Fibroblast of upper back skin (primary cell): ENCODE measurements at places on chromosomes 16 and 17.
A peak's percentile ranks its signal among the peaks of the same experiment; 100 is the strongest.

- DNase-seq = peak; percentile 52
Observed at GRCh38 chr16:51666821-51667220, 515.8 kb upstream of the SALL1 start.

- DNase-seq = peak; percentile 78
Observed at GRCh38 chr17:32483451-32484019, 3.3 kb upstream of the CDK5R1 start.

- DNase-seq = no peak
Observed at GRCh38 chr16:84302111-84302954, 7.7 kb downstream of the WFDC1 start.

GRCh38 chr16:11391576-11391975 is 46.3 kb downstream of the RMI2 start:
- DNase-seq = no peak

- no peak for DNase-seq
Observed at GRCh38 chr17:77416105-77416713, 275.4 kb downstream of the SEC14L1 start.

- DNase-seq = no peak
Observed at GRCh38 chr17:33803199-33803685, 451.8 kb upstream of the CCL2 start.

DNA sequence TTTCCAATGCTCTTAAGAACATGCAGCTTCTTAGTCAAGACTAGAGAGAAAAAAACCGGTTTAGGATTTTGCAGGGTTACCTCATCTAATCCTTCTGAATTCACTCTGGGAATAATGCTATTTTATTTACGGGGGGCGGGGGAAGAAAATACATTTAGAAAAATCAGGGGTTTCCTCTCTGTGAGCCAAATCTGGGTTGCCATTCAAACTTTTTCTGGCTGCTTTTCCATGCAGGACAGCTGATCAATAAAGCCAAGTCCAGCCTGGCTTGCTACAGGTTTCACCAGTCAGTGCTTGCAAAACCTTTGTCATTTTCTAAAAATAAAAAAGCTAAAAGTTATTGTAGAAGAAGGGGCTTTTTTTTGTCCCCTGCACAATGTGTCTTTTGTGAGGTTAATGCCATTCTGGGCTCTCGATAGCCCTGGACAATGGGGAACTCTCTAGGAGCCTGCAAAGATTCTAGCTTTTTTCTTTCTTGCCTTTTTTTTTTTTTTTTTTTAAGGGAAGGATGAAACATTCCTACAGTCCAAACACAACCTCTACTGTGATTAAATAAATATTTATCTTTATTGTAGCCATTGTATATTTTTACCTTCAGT is 13.1 kb upstream of the ZFHX3 start:
- no peak for DNase-seq

GRCh38 chr16:19899605-19899955 is 14.9 kb upstream of the GPRC5B start:
- DNase-seq = no peak

DNA sequence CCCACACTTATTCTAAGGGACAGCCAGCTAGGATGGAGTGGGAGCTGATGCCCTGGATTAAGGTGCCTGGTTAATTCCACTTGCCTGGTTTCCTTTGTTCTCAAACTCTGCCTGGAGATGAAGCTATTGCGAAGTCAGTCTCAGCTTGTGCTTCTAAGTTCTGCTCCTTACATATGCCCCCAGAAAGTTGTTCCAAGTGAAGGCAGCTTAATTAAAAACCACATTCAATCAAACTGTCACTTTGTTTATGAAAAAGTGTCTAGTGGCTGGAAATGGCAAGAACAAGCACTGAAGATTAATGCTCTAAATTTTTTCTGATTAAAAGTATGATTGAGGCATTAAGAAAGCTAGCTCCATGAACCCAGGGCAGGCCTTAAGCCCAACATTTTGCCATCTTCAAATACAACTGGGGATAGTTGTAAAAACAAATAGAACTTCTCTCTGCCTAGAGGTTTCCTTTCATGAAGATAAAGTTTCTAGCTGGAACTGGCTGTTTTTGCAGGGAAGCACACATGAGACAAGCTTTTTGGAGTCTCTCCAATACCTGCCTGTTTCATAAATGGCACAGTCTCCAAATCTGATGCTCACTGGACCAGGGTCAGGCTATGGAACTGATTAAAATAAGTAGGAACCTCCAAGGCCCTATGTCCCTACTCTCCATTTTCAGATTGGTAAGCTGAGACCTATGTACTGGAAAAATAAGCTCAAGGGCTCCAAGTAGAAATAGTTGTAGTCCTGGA is 100.9 kb downstream of the GRIN2A start:
- peak; percentile 21 for DNase-seq

- DNase-seq = no peak
Observed at GRCh38 chr16:86625821-86626220, 47.5 kb downstream of the FOXL1 start.

DNA sequence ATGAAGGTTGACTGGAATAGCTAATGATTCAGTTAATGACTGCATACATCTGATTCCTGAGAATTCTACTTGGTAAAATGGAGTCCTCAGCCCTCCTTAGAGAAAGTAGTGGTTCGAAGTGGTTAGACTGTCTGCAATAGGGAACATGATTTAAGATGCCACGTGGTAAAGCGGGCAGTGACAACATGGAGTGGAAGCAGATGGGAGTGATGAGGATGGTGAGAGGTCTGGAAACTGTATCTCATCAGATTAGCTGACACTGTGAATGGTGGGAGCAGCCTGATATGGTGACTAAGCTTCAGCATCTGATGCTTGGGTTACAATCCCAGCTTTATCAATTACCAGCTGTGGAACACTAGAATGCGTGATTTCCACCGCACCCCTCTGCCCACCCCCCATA is 8.4 kb downstream of the CDH11 start:
- no peak for DNase-seq

DNA sequence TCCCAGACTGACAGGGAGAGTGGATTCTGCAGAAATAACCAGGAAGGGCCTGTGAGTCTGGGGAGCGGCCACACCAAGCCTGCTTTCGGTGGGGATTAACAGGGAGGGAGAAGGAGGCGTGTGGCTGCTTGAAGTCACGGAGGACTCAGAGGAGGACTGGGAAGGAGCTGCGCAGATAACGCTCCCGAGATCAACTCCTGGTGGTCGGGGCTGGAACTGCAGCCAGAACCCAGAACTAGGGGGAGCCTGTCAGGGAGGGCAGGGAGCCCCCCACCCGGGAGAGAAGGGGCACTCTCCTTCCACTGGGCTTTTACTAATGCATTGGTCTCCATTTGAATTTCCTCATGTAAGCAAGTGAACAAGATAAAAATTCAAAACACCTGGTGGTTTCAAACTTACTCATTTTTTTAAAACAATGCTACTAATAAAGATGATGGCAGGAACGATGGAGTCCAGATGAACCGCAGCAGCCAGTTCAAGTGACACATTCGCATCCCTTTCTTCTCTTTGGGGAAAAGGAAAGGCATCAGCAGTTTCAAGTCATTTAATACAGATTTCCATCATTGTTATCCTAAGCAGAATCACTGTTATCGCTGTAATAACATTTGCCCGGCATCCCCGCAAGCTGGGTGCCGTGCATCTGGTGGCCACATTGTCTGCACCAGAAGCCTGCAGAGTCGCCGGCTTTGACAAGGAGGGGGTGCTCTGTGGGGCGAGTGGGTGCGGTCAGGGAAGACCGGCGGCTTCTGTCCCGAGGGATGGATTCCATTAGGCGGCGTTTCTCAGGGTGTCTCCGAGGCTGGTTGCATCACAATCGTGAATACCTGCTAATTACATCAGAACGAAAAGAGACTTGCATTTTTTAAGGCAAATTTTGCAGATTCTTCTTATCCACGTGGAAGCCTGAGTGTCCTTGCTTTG is 183.0 kb downstream of the FOXL1 start:
- peak; percentile 80 for DNase-seq

- DNase-seq = no peak
Observed at GRCh38 chr17:39018267-39019134, 51.3 kb upstream of the FBXO47 start.

DNA sequence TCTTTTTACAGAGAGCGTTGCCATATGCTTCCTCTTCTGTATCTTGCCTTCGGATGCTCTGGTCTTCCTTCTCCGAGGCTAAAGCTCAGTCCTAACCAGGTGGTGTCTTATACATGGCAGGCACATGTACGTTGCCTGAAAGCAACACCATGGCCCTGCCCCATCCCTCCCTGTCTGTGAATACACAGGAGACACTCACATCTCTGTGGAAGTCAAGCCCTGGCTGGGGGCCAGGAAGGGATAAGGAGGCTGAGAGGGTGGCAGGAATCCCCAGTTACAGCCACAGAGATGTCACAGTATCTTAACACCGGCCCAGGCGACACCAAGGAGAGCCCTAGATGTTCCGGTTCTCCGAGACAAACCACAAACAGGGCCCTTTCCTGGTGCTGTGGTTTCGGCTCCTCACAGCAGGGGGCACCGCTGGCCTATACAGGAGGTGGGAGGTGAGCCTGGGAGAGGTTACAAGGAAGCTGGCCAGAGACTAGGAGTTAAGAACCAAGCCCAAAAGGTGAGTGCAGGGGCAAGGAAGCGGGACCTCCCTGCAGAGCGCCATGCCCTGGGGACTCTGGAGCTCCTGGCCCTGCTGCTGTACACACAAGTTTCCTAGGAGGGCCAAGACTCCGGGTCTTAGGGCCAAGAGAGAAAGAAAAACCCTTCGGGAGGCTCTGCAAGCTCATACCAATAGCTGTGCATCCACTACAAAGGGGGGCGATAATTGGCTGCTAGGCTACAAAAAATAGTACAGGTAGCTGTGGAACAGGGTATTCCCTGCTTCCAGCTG is 41.7 kb downstream of the SRL start:
- DNase-seq = peak; percentile 62

- no peak for DNase-seq
Observed at GRCh38 chr16:70160821-70161220, 12.8 kb upstream of the CLEC18C start.

GRCh38 chr17:2423271-2423670 is 22.4 kb upstream of the MNT start:
- DNase-seq = no peak

GRCh38 chr17:10251212-10251948 is 53.0 kb upstream of the GAS7 start:
- DNase-seq = no peak

DNA sequence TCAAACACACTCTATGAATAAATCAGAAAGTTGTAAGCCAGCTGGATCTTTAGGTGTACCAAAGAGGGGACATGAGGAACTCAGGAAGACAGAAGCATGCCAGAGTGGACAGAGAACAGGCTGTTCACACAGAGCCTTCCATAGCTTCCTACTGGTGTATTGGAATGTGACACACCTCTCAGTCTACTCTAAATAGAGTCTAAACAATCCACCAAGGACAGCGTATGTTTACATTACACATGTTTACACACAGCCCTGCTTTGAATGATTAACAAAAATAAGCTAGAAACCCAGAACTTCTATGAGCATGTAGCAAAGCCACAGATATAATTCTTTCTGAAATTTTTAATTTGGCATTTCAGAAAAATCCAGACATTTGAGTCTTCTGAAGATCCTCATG is 1279.0 kb upstream of the CDH8 start:
- DNase-seq = no peak

- peak; percentile 33 for DNase-seq
Observed at GRCh38 chr16:4477966-4478365, 1.8 kb downstream of the HMOX2 start.

- DNase-seq = no peak
Observed at GRCh38 chr17:16197276-16197675, 18.1 kb downstream of the NCOR1 start.

DNA sequence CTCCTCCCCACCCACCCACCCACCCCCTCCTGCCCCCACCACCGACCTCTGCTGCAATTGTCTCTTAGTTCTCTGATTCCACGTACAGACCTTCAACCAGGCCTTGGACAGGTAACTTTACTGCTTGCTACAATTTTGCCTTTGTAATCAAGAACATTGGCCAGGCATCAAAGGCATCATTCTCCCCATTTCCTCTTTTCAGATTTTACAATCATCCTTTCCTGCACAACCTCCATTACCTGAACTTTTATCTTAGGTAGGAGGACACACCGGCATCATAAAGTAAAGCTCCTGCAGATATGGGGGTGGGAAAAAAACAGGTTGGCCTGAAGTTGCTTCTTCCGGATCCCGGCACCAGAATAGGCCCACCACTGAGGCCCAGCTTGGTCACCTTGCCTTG is 25.7 kb upstream of the SUPT4H1 start:
- DNase-seq = no peak

DNA sequence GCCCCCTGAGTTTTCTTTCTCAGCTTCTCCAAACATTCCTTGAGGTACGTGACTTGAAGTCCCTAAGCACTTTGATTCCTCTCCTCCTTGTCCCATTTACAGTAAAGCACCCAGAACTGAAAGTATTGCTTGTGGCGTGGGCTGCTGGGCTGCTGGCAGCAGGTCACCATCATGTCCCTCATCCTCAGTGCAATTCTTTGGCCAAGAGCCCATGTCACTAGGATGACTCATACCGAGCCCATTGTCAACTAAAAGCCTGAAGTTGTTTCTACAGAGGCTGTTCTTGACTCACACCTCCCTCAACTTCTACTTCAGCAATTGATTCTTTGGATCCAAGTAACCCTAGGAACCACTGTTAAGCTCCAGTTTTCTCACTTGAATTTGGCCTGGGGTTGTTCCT is 54.3 kb downstream of the KPNA2 start:
- no peak for DNase-seq

- DNase-seq = peak; percentile 69
Observed at GRCh38 chr17:2050300-2051060, 4.4 kb upstream of the HIC1 start.

- peak; percentile 7 for DNase-seq
Observed at GRCh38 chr17:73933871-73934270, 269.6 kb upstream of the RPL38 start.

DNA sequence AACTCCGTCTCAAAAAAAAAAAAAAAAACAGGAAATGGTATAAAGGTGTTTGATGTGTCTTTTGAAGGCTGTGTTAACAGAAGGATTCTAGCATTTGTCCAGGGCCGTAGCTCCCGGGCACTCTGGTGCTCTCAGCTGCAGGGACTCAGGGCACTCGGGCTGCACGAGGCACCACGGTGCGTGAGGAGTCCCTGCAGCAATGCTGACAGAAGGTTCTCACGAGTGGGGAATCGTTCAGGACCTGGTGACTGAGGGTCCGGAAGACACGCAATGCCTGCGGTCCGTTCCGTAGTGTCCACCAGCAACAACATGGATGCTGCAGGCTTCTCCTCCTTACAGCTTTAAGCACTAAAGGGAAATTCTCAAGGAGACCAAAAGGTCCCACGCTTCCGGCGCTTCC is 12.6 kb upstream of the FAAP100 start:
- no peak for DNase-seq
